ENCODE measurements at places on chromosomes 12 and 14.

DNA sequence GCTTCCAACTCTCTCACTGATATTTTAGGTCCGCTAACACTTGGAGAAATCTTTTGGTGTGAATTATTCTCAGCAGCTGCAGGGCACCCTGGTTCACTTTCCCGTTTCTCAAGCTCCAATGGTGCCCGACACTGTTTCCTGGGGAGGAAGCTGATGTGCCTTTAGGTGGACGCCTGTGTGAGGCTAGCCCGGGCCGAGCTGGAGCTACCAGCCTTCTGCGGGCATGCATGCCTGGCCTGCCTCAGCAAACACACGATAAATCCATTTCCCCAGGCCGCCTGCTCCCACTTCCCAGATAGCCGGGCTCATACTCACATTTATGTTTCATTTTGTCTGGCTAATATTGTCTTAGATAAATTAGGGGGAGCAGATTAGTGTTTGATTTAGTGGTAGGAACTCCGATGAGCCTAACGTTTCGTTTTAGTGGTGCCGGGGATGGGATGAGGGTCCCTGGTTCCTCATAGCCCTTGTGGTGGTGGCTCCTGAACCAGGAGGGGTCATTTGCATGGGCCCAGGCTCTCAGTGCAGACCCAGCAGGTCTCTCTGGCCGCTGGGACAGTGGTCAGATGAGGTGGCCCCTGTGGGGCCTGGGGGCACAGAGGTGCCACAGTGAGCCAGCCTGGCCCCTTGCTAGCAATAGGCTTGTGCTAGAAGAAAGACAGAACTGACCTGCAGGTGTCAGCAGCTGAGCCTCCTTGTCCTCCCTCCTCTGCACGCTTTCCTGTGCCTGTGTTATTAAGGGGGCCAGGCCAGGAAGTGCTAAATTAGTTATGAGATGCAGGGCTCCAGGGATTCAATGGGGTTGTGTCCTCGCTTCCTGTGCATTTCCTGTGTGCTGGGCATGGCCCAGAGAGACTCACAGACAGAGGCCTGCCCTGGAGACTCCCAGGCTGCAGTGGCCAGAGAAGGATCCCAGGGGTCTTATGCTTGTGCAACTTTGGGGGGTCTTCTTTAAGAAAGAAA is 88.3 kb downstream of the KIF26A start:
- no peak for DNase-seq

- DNase-seq, result no peak
Observed at GRCh38 chr14:52937306-52937705, 13.5 kb downstream of the FERMT2 start.

GRCh38 chr14:104398656-104399055 is 180.9 kb upstream of the C14orf180 start:
- no peak for DNase-seq

DNA sequence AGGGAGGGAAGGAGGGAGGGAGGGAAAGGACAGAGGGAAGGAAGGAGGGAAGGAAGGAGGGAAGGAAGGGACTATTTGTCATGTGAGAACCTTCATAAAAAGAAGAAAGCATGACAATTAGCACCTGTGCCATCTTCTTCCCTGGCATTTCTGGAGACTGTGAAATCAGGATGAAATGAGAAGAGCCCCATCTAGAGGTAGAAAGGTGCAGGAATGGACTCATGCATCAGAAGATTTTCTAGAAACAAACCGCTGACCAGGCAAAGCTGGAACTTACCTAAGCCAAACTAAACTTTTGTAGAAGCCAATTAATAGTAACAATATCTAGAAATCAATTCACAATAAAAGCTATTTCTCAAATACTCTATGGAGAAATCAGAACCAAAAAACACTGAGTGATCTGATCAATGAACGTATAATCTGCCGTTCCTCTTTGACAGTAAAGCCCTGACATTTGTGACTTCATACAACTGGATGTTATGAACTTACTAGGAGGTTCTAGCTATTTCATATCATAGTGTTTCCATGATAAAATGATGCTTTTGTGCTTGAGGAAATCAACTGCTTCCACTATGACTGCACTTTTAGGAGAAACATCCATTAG is 24.4 kb upstream of the CRACR2A start:
- no peak for DNase-seq

GRCh38 chr14:89849931-89850330 is 104.6 kb downstream of the EFCAB11 start:
- no peak for DNase-seq

DNA sequence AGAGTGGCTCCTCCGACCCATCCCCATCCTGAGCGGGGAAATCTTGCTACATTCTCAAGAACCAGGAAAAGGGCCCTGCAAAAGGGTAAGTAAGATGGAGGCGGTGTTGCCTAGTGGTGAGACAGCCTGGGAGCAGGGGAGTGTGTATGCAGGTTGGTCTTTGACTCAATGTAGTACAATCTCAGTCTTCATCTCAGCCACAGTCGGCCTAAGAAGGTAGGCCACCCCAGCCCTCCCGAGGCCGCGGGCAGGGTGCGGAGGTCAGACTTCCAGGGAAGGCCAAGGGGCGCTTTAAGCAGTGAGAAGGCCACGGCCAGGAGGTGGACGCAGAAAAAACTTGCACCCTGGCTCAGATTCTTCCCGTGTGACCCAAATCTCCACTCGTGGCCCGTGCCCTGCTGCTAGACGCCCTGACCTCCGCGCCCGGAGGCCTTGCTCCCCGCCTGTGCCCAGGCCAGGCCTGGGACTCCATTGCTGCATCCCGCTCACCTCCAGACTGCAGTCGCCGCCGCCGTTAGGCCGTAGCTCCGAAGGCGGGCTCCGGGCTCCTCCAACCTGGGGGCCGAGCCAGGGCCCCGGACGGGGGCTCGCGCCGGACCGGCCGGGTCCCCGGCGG is 435 bp downstream of the FOXM1 start:
- DNase-seq, result peak; percentile 49

DNA sequence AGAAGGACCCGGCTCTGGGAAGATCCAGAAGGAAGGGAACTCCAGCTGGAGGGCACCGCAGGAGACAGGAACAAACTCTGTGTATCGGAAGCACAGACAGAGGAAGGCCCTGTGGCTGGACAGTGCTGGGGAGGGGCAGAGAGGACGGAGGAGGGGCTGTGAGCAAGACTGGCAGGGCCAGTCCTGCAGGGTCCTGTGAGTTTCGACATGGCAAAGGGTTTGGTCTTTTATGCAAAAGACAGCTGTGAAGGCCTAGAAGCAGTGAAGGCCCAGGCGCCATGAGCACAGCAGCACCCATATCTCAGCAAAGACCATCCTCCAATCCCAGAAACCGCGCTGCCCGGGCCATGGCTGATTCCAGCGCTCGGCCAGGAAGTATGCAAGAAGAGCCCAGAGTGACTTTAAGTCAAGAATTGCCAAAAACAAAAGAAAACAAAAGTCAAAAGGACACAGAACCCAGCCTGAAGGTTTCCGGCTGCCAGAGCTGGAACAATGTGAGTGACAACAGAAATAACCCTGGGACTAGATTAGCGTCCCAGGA is 126.5 kb downstream of the NCOR2 start:
- no peak for DNase-seq

DNA sequence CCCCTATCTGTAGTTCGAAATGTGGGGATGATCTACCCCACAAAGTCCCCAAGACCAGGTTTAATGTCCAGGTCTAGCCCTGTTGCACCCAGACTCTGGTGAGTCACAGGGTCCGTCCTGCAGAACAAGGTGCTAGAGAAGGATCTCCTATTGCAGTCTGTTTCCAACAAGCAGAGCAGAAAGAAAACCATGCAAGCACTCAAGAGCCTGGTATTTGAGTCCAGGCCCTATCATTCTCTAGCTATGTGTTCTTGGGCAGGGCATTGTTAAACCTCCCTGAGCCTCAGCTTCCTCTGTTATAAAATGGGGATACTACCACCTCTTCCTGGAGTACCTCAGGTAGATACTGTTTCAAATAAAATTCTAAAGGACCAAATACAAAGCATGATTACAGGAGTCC is 24.4 kb downstream of the MAP3K9 start:
- no peak for DNase-seq

DNA sequence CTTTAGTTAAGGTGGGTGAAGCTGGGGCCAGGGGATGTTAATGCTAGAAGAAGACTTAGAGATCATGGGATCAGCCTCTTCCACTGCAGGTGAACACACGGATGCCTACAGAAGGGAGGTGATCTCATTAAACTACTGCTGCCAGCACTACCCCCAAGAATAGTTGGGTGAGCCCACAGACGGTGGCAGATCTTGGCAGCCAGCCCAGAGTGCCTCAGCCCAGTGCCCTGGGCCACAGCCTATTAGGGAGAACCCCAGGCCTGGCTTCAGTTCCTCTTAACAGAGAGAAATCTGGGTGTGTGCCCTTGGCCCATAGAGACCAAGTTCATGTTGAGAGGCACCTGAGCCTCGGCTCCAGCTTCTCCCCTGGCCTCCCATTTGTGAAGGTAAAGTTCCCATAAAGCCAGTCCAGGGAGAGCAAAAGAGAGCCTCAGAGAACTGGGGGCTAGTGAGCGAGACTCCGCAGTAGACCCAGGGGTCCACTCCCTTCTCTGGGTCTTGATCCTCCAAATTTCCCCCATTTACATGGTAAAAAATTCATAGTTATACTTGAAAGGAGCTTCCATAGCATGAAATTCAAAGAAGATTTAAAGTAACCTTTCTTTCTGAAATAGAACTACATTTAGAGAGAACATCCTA is 125.0 kb upstream of the CCND2 start:
- DNase-seq, result no peak

DNA sequence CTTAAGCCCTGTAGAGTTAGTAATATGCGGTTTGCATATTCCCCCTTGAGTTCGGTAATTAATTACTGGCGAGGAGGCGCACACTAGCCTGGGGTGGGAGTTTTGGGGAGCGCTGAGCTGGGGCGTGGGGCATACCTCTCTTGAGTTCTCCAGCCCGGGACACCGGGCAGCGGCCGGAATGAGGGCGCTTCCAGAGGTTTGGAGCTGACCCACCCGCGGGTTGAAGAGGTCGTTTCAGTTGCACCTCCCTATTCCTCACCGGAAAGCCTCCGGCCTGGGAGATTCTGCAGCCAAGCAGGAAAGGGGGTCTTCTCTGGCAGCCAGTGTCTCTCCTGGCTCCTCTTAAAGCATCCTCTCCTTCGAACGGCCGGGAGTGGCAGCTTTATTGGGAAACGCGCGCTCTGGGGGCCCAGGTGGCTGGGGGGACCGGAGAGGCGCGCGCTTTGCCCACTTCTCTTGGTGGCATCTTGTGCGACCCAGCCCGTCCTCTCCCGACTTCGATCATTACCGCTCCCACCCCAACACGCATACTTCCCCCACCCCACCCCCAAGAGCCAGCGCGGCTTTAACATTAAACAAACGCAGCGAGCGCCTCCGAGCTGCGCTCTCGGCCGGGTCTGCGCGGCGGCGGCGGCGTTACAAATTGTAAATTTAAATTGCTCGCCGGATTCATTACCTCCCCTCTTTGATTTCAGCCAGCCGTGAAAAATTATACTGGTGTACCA is 3.9 kb upstream of the LHX5 start:
- DNase-seq, result no peak

GRCh38 chr12:100267603-100268281 is 765 bp downstream of the SCYL2 start:
- DNase-seq, result no peak

DNA sequence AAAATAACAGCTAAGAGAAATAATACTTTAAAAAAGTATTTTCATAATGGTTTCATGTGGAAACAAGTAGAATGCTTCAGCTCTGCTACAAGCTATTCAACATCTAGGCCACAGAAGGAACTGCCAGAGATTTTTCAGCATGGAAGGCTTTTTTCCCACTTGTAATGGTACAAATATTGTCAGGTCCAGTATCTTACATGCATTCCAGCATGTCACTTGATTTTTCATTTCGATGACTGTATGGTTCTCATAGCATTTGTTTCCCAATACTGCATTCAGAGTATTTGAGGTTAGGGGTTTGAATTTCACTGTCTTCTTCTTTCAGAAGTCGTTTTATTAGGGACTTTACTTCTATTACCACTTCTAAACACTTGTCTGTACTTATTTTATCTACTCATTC is 1701.5 kb upstream of the FLRT2 start:
- no peak for DNase-seq

GRCh38 chr12:12334367-12335040 is 15.5 kb downstream of the MANSC1 start:
- no peak for DNase-seq

DNA sequence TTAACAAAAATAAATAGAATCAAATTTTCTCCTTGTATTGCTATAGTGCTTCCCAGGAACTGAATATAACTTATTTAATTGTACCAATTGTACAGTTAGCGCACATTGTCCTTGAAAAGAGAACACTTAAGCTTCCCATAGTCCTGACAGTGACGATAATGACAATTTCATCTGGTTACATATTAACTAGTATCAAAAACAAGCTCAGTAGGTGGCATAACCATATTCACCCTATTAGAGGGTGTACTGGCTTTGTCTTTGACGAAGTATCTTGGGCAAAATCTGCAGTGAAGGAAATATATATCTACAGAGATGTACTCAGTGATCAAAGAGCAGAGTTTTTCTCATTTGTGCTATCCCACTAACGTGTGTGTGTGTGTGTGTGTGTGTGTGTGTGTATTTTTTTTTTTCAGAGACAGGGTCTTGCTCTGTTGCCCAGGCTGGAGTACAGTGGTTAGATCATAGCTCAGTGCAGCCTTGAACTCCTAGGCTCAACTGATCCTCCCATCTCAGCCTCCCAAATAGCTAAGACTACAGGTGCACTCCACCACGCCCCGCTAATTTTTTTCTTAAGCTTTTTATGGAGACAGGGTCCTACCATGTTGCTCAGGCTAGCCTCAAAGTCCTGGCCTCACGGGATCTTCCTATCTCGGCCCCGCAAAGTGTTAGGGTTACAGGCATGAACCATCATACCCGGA is 4.9 kb upstream of the A2M start:
- no peak for DNase-seq

DNA sequence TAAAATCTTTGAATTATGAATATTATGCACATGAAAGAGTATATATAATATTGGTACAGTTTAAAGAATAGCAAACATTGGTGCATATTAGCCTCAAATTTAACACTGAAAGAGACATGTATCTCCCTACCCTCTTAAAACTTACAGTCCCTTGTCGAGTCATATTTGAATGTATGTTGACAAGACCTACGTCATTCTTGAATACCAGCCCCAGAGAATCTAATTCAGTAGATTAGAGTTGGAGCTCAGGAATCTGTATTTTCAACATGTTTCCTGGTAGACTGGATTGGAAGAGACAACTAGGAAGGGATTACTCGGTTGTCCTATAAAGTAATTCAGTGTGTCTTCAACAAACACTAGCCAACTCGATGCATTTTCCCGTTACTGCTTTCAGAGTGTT is 104.8 kb downstream of the PDE3A start:
- no peak for DNase-seq

Data from GOT3 (cell line).